Inflammatory macrophage treated with lipopolysaccharide for 4 hours (primary cell): ENCODE measurements at places on chromosomes 11 and 22.

DNA sequence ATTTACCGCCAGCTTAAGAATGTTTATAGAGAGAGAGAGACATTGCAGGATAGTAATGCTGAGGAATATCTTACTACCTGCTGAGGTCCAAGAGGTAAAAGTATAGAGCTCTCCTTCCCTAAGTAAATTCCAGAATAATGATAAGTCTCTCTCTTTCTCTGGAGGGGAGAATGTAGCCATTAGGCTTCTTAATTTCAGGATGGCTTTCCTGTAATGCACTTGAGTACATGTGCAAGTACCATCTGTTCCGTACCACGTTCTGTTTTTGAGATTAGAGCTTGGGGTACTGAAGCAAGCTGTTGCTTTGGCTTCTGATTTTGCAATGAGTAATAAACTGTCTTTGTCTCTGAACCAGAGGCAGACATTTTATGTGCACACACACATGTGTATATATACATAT, 1314.0 kb downstream of the JRKL start:
- DNase-seq, result no peak

- peak; percentile 63 for DNase-seq
These were observed 51.4 kb upstream of the CRTAM start for GRCh38 chr11:122786896-122787295.

DNA sequence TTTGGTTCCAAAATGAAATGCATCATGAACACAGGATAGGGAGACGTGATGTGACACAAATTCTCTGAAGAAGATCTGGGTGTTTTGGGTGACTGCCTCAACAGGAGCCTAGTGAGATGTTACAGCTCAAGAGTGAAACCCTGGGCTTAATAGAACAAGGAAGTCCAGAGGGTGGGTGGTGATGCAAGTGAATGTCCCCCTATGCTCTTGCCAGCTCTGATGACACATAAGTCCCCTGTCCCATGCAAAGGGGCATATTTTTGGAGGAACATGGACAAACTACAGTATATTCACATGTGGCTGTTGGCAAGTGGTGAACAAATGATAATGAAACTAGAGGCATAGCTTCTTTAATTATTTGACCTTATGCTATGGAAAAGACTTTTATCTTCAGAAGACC, 9.2 kb downstream of the CRTAM start:
- peak; percentile 88 for DNase-seq

DNA sequence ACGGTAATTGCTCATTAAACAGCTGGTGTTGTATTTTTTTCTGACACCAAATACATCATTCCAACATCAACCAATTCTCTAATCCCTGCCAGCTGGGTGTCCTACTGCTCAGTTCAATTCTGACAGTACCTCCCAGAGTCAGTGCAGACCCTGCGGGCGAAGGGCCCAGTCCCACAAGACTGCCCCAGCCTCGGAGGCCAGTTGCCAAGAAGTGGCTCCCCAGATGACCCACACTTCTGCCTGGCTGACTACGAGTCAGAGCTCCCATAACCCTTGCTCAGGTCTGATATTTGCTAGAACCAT, 147.2 kb downstream of the CTTN start:
- no peak for DNase-seq

DNA sequence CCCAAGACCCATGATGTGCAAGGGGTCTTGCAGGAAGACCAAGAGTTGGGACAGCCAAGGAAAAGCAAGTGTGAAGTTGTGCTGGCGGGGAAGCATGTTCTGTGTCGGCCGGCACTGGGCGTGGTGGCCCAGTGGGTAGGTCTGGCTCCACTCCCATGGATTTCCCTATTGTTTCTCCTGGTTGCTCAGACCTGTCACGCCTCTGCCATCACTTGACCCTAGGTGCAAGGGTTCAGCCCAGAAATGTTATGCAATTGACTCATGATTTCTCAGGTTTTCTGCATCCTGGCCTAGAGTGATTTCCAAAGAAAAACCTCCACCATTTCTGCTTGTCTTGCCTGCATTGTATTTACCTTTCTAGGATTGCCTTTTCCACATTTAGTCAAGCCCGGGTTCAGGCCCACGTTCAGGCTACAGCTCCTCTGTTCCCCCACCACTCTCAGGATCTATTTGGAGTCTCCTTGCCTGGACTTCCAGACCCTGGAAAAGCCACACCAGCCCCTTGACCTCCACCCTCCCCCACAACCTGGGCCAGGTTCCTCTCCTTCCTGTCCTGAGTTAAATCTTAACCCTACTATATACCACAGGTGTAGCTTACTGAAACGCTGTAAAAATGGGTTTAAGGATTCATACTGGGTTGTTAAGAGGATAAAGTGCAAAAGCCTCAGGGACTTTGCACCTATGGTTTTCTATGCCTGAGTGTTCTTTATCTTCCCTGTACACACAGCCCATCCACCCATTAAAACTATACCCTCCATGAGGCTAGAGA, 17.5 kb upstream of the FOLR1 start:
- DNase-seq, result no peak

DNA sequence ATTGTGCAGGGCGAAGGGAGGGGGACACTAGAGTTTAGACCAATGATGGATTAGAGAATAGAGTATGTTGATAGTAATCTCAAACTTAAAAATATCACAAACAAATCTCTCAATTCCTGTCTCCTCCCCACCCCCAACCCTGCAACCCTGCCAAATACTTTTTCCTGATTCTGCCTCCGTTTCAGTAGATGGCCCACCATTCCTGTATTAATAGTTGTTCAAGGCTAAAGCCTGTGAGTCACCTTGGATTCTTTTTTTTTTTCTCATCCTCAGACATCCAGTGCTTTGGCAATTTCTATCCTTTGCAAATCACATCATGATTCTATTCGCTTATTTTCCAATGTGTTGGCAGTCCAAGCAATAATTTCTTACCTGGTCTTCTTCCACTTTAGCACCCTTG, 207.9 kb downstream of the DYNC2H1 start:
- DNase-seq, result no peak
